ENCODE measurements at places on chromosomes 16 and 17. TPM values are rescaled to one million over a fixed set of nuclear protein-coding genes. Genes with fewer than 3 reads are reported as not detected.

CTRB1 gene
- total RNA-seq: not detected

TANGO6 gene
- 32.7 TPM for total RNA-seq

- peaks cover 64% of the 10 kb centered on the region for H3K27me3 ChIP-seq
- DNase-seq: no peak
- H3K36me3 ChIP-seq: no peaks in the 10 kb centered on the region
- H3K27ac ChIP-seq: no peak overlapping the region
- H3K4me3 ChIP-seq: no peak overlapping the region
- H3K4me1 ChIP-seq: no peaks in the 10 kb centered on the region
Observed at GRCh38 chr17:33086878-33087277, 95.2 kb downstream of the SPACA3 start.

GRCh38 chr16:63816276-63816675 is 1305.6 kb downstream of the CDH11 start:
- H3K36me3 ChIP-seq: no peaks in the 10 kb centered on the region
- no peak overlapping the region for H3K4me3 ChIP-seq
- H3K4me1 ChIP-seq: no peaks in the 10 kb centered on the region
- H3K27me3 ChIP-seq: no peaks in the 10 kb centered on the region
- DNase-seq: no peak
- H3K27ac ChIP-seq: no peak overlapping the region

DNA sequence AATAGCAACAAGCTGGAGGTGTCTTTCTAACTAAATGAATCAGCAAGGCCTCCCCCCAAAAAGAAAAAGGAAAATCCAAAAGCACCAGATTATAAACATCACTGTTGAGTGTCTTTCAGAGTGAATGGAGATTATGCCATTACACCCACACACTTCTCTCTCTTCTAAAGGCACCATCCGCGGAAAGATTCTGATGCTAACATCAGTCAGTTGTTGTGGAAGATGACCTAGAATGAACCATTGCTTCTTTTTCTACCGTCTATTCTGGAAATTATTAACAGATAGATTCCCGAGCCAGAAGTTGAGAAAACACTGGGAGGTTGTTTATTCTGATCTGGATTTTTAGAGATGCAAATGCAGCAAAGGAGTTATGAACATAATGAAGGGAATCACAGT is 60.9 kb upstream of the FAM20A start:
- no peaks in the 10 kb centered on the region for H3K4me1 ChIP-seq
- H3K27me3 ChIP-seq: no peaks in the 10 kb centered on the region
- H3K4me3 ChIP-seq: no peak overlapping the region
- no peak overlapping the region for H3K27ac ChIP-seq

DNA sequence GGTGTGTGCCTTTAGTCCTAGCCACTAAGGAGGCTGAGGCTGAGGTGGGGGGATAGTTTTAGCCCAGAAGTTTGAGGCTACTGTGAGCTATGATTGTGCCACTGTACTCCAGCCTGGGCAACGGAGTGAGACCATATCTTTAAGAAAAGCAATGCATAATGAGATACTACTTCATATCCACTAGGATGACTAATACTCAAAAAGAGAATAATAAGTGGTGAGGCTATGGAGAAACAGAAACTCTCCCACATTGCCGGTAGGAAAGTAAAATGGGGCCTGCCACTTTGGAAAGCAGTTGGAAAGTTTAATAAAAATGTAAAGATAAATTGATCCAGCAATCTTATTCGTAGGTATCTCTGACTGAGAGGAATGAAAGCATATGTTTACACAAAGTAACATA is 4.6 kb upstream of the NPIPB2 start:
- H3K27ac ChIP-seq: no peak overlapping the region
- no peak overlapping the region for H3K4me3 ChIP-seq
- no peaks in the 10 kb centered on the region for H3K36me3 ChIP-seq
- no peaks in the 10 kb centered on the region for H3K27me3 ChIP-seq
- no peak for DNase-seq

CDR2L gene
- total RNA-seq: 4.8 TPM

DNA sequence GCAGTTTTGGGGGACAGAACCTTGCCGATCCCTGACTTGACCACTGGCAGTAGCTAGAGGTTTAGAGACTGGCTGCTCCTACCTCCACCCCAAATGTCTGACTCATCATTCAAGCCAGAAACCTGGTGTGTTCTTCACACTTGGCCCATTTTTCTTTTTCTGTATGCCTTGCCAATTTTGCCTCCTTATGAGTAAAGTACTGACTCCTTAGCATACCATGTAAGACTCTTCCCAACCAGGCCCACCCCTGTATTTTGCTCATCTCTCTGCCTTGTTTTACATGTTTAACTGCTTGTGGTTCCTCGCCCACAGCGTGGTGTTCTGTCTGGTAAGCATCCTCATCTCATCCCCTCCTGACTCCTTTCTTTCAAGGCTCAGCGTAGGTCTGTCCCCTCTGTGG is 37.9 kb downstream of the NUP88 start:
- peaks cover 100% of the 10 kb centered on the region for H3K36me3 ChIP-seq
- H3K4me1 ChIP-seq: no peaks in the 10 kb centered on the region
- no peak overlapping the region for H3K27ac ChIP-seq
- no peak for DNase-seq

DNA sequence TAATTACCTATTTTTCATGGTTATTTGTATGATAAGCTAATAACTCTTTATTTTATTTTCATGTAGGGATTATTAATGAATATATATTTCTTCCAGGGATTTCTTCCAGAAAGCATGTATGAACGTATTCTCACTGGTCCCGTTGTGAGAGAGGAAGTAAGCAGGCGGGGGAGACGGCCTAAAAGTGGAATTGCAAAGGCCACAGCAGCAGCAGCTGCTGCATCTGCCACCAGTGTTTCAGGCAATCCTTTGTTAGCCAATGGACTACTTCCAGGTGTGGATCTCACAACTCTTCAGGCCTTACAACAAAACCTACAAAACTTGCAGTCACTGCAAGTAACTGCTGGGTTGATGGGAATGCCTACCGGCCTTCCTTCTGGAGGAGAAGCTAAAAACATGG is 110.3 kb upstream of the RBL2 start:
- no peak for DNase-seq
- no peak overlapping the region for H3K4me3 ChIP-seq
- no peaks in the 10 kb centered on the region for H3K27me3 ChIP-seq
- no peak overlapping the region for H3K27ac ChIP-seq
- no peaks in the 10 kb centered on the region for H3K4me1 ChIP-seq

DNA sequence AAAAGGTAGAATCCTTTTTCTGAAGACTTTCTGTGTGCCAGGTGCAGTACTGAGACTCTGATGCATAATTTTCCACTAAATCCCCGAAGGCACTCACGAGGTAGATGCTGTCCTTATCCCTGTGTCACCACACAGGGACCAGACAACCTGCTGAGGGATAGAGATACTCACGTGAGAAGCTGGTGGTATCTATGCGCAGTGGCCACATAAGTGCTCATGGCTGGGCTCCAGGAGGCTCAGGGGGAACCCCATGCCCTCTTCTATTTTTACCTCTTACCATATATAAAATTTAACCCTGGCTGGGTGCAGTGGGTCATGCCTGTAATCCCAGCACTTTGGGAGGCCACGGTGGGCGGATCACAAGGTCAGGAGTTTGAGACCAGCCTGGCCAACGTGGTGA is 38.3 kb downstream of the NT5M start:
- no peak overlapping the region for H3K4me3 ChIP-seq
- no peak for DNase-seq
- H3K27me3 ChIP-seq: no peaks in the 10 kb centered on the region
- H3K4me1 ChIP-seq: peaks cover 7% of the 10 kb centered on the region
- H3K27ac ChIP-seq: no peak overlapping the region

TEX19 gene
- not detected for total RNA-seq

DNA sequence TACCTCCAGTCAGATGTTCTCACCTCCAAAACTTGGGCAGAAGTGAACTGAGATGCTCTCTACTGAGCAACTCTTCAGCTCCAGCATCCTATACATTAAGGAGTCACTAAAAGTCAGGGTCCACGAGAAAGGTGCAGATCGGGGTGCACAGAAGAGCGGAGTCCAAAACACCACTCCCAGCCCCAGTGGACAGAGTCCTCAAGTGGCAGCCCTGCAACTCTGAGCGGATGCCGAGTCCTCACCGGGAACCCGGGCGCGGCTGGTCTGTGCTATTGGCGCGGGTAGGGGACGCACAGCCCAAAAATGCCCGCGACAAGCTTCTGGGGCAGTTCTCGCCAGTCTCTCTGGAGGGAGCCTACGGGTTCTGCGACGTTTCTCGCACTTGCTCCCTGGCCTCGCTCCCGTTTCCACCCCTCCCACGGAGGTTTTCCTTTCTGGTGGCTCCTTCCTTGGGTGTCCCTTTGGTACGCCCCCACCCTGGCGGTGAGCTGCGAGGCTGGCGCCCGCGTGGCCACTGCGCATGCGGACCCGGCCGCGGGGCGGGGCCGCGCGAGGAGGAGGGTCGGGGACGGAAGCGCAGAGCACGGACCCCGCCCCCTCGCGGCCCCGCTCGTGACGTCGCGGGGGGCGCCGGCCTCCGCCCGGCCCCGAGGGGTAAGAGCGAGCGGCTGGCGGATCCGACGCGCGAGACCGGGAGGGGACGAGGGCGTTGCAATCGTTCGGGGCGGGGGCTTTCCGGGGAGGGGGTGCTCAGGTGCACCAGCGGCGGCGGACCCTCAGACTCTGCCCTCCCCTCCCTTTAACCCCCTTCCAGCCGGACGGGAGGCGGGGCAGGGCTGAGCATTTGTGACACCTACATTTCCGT is at the start of gene TMEM219:
Gene TMEM219 (plus strand): TSS at position 601 of the 865 bp plus-strand sequence. CDS start 1,065 bp downstream, outside the sequence.
- DNase-seq: peak; percentile 93
- peaks cover 15% of the 10 kb centered on the region for H3K36me3 ChIP-seq
- H3K27ac ChIP-seq: peak within 1 kb of the TSS; percentile 92

DNA sequence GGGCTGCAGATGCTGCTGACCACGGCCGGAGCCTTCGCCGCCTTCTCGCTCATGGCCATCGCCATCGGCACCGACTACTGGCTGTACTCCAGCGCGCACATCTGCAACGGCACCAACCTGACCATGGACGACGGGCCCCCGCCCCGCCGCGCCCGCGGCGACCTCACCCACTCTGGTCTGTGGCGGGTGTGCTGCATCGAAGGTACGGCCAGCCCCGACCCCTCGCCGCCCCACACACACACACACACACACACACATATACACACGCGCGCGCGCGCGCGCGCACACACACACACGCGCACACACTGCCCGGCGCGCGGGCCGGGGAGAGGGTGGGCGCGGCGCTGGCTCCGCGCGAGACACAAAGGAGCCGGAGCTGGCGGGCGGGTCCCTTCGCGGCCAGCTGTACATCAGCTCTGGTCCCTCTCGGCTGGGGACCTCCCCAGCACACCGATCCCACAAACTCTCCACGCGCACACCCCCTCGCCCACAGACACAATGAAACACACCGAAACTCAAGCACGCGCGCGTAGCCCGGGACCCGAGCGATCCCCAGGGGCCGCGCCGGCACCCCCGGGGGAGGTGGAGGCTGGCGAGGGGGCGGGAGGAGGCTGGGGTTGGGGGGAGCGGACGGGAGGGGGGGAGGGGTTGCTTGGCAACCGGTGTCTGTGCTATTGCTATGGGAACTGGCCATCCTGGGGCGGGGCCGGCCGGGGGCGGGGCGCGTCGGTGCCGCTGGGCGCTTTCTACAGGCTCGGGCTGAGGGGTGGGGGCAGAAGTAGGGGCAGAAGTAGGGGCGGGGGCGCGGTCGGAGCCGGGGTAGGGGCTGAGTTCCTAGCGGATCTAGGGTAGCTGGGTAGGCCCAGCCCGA is 658 bp downstream of the CACNG4 start:
- H3K27me3 ChIP-seq: peaks cover 46% of the 10 kb centered on the region
- no peak for DNase-seq
- no peaks in the 10 kb centered on the region for H3K36me3 ChIP-seq
- peak overlapping the region; percentile 34 for H3K27ac ChIP-seq

GRCh38 chr16:20704281-20704680 is 6.8 kb upstream of the ACSM1 start:
- peaks cover 27% of the 10 kb centered on the region for H3K4me1 ChIP-seq
- H3K27ac ChIP-seq: peak overlapping the region; percentile 69
- H3K27me3 ChIP-seq: no peaks in the 10 kb centered on the region
- no peak overlapping the region for H3K4me3 ChIP-seq
- peak; percentile 32 for DNase-seq

DNA sequence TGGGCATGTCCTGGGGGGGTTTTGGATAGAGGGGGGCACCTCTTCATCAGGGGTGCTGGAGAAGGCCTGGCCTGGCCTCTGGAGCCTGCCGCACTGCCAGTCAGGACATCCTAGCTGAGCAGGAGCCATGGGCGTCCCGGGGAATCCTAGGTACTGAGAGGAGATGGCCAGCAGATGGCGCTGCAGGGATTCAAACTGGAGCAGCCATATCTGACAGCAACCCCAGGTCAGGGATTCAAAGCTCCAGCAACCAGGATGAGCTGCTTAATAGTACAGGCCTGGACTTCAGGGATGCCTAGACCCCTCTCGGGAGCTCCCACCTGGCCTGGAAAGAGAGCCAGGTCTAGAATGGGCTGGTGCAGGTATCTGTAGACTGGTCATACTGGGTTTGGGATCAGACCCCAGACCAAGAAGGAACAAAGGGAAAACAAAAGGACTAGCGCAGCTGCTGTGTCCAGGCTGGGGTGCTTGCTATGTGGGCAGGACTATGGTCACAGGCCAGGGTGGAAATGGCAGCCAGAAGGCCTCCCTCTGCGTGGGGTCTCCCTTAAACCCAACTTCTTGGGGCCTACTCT is 306.9 kb upstream of the RBFOX1 start:
- no peaks in the 10 kb centered on the region for H3K4me1 ChIP-seq
- H3K4me3 ChIP-seq: no peak overlapping the region
- H3K27ac ChIP-seq: no peak overlapping the region
- no peaks in the 10 kb centered on the region for H3K36me3 ChIP-seq
- no peaks in the 10 kb centered on the region for H3K27me3 ChIP-seq

- H3K4me1 ChIP-seq: peaks cover 35% of the 10 kb centered on the region
- no peaks in the 10 kb centered on the region for H3K36me3 ChIP-seq
- DNase-seq: peak; percentile 74
- H3K27ac ChIP-seq: peak within 1 kb of the TSS; percentile 86
- peaks cover 29% of the 10 kb centered on the region for H3K27me3 ChIP-seq
- peak within 1 kb of the TSS; percentile 65 for H3K4me3 ChIP-seq
Observed at GRCh38 chr16:57284209-57284951, at the start of gene PLLP. Gene PLLP (minus strand): TSS chr16:57284672. CDS start chr16:57284540, 132 bp downstream.
